Glutamatergic neuron (in vitro differentiated cells): ENCODE measurements at places on chromosomes 1 and 21.

- DNase-seq: no peak
These were observed 237.7 kb upstream of the C1orf174 start for GRCh38 chr1:4137621-4138415.

- DNase-seq: no peak
These were observed 33.4 kb upstream of the TLR5 start for GRCh38 chr1:223176437-223176836.

- no peak for DNase-seq
These were observed 47.3 kb upstream of the LYPLAL1 start for GRCh38 chr1:219126377-219126776.

DNA sequence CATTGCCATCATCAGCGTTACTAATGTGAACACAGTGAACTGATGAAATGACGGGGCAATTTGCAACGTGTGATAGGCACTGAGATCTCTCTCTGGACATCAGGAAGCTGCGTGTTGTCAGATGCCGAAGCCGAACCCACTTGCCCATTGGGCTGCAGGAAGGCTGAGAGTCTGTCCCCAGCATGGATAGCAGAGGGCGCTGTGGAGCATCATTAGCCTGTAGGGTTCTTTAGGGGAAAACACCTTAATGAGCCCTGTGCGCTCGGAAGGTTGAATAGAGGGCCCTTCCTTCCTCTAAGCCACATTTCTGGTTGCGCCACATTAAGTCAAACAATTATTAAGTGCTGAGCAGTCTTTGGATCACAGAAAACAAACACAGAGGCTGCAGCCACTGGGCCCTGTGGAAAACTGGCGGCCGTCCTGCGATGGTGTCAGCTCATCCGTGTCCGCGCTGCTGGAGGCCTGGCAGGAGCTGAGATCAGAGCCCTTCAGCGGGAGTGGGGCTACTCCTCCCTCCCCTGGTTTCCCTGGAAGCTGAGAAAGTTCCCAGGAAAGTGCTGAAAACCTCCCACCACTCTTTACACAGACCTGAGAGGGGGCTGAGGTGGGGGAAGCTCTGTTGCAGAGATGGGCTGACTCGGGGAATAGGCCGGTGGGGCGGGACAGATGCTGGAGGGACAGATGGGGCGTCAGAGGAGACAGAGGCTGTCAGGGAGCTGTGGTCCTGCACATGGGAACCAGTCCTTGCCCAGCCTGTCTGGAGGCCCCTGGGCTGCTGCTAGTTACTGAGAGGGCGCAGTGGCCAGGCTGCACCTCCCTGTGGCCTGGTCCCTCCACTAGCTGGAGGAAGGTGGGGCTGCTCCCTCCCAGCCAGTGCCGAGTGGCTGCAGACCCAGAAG lies 12.7 kb downstream of the TFF2 start:
- DNase-seq: peak; percentile 83

- no peak for DNase-seq
These were observed 81.1 kb downstream of the ITPKB start for GRCh38 chr1:226657895-226658545.

DNA sequence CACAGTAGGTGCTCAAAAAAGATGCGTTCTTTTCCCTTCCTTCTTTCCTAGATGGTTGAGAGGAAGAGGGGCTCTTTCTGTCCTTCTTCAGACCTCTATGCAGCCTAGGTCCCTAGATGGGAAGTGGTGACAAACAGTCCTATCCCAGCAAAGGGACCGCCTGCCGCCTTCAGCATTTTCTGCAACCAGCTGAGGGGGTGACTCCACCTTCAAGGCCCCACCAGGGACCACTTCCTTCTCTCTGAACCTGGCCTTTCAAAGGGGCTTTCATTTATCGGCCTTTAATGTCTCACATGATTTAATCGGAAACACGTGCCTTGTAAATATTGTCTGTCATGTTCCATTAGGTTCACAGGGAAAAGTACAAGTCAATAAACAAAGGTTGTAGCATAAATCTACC lies 32.6 kb downstream of the GLIS1 start:
- DNase-seq: no peak
